ENCODE measurements at places on chromosomes 16 and 17.
A peak's percentile ranks its signal among the peaks of the same experiment; 100 is the strongest.

GRCh38 chr17:8846768-8847211 is 20.7 kb downstream of the PIK3R6 start:
- DNase-seq, result no peak

DNA sequence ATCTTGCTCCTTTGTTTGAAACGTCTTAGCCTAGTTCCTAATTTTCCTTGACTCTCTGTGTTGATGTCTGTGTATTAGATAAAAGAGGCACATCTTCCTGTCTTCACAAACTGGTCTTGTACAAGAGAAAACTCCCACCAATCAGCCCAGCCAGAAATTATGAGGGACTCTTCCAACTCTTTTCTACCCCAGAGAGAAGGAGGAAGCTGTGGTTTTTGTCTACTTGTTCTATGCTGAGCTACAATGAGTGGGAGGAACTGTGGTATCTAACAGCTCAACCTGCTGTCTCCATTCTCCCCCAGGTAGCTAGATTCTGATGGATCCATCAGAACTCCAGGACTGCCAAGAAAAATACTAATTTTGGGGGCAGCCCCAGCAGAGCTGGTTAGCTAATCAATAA is 392.5 kb downstream of the HS3ST3B1 start:
- no peak for DNase-seq

DNA sequence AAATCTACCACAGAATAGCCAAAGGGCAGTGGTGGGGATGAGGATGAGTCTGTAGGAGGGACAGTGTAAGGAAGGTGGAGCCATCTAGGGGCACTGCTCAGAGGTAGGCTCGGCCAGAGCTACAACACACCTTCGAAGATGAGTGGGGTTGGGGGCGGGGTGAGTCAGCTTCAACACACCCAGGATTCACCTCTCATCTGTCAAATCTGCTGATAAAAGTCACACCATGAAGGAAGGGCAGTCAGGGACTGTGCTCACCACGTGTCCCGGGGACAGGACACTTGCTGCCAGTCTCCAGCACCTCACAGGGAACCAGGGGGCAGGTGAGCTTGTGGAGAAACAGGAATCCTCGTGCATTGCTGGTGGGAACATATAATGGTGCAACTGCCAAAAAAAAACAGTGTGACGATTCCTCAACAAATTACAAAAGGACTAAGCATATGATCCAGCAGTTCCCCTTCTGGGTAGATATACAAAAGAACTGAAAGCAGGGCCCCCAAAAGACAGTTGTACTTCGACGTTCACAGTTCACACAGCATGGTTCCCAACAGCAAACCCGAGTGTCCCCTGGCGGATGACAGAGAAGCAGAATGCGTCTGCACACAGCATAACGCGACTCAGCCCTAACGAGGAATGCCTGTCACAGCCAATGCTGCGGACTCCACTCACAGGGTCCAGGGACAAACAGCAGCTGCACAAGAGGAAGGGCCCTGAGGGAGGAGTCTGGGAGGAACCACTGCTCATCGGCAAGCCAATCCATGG is 133.1 kb downstream of the ANKRD11 start:
- DNase-seq, result peak; percentile 62

DNA sequence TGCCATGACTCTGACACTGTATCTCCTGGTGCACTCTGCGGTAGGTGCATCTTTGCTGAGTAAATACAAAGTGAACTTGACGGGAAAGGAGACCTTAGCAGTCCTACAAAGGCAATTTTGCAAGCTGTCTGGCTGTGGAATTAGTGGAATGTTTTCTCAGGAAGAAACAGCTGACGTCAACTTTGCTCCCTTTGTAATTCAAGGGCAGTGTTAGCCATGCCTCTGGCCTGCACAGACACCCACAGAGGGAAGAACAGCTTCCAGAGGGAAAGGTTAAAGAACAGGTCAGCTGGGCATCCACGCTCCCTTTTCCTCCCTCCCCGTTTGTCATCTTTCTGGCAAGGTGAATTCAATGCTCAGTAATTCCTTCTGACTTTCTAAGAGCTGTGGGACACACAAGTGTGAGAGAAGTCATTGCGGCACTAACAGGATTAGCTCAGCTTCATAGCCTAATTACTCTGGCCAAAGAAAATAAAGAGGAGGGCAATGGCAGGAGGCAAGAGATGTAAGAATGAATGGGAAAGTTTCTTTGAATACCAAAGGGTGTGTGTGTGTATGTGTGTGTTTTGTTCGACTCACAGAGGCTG is 476.9 kb upstream of the GOT2 start:
- DNase-seq, result no peak

GRCh38 chr17:47649972-47650524 is 329 bp downstream of the KPNB1 start:
- DNase-seq, result no peak

- no peak for DNase-seq
Measured at GRCh38 chr16:1331712-1332617, 1.5 kb upstream of the BAIAP3 start.

DNA sequence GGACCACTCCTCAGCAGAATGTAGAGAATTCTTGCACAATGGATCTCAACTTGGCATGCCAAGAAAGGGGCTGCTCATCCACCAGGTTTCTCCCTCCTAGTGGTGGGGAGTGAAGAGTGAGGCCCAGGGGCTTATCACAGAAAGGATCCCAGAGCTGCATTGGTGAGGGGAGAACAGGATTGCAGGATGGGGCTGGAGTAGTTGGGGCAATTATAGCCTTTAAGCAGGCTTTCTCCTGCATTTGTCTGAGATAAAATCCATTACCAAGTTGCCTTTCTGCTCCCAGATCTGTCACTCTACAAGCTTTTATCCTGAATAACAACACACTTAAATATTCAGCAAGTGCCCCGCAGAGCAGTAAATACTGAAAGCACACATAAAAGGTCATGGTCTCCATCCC is 130.8 kb upstream of the CES5A start:
- DNase-seq, result no peak

GRCh38 chr17:13538841-13539411 is 62.8 kb downstream of the HS3ST3A1 start:
- no peak for DNase-seq

DNA sequence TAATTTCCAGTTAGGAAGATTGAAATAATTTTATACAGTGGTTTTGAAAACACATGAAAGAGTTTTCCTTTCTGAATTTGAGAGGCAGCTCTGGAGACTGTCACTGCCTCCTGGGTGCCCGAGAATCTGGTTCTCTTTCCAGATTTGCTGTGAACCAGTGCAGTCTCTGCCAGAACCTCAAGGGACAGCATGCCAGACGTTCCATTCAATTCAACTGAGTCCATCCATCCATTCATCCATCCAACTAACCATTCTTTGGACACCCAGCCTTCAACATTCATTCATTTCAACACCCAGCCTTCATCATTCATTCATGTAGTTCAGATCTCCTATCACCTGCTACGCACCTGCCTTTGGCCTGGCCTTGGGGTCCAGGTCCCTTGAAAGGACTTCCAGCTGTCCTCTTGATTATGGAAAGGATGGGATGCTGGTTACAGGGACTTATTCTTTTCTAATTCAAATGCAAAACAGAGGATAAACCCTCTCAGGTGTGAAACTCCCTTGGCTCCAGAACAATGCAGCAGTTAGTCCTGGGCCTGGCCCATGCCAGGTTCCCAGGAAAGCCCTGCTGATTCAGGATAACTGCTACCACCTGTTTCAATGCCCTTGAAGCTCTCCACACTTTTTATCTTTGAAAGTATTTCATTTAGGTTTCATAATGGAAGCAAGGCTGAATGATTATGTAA is 68.7 kb downstream of the WSCD1 start:
- no peak for DNase-seq

GRCh38 chr17:46038414-46038813 is 39.4 kb downstream of the STH start:
- no peak for DNase-seq

DNA sequence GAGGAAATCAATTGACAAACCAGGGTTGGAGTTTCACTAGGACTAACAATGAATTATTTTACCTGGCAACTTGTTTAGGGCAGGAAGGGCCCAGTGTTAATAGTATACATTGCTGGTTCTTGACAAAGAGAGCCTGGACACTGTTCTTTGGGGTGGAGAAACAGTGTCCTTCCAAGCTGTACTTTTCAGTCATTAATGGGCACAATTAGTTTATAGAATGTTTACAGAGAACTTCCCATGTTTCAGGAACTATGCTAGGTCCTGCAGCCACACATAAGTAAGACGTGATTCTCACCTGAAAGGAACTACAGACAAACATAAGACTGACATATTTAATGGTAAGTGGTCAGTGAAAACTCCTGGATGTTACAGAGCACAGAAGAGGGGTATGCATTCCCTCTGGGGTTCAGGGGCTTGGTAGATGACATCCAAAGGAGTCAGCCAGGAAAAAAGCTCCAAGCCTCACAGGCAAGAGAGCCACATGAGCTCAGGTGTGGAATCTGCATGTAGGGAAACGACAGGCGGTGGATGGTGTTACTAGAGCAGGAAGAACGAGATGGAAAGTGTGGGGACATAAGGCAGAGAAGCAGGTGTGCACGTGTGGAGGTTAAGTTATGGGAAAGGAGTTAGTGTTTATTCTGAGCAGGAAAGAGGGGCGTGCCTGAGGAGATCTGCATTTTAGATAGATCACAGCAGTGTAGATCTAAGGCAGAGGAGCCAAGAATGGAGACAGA is 3.8 kb upstream of the DYNLL2 start:
- no peak for DNase-seq

DNA sequence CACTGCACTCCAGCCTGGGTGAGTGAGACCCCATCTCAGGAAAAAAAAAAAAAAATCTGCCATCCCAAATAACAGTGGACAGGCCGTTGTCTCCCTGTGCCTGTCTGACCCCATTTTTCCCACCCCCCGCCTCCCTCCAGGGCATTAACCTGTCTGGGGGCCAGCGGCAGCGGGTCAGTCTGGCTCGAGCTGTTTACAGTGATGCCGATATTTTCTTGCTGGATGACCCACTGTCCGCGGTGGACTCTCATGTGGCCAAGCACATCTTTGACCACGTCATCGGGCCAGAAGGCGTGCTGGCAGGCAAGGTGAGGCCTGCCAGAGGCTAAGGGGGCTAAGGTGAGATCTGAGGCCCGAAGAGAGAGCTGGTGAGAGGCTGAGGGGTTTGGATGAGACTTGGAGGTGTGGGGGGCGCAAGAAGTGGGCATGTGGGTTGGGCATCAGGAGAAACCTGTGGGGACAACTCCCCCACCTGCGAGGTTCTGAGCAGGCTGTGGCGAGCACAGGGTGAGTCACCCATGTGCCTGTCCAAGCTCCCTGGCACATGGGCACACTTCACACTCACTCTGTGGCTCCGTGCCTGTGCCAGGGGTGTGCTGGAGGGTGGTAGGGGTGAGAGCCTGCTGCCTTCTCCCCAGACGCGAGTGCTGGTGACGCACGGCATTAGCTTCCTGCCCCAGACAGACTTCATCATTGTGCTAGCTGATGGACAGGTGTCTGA is 34.7 kb downstream of the ANKRD40 start:
- no peak for DNase-seq

GRCh38 chr16:73074382-73074781 is 26.5 kb upstream of the ZFHX3 start:
- no peak for DNase-seq

DNA sequence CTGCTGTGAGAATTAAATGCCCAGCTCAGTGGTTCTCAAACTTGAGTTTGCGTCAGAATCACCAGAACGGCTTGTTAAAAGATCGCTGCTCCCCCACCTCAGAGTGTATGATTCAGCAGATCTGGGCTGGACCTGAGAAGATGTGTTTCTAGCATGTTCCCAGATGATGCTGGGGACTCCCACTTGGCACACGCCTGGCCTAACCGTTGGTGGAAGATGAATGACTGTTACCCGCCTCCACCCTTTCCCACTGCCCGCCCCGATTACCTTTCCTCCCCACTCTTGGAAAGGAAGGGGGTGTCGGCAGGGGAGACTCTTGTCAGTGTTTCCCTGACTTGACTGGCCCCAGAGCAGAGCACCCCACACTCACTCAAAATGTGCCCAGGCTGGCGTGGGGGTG is 29.3 kb upstream of the ABCC3 start:
- DNase-seq, result no peak

DNA sequence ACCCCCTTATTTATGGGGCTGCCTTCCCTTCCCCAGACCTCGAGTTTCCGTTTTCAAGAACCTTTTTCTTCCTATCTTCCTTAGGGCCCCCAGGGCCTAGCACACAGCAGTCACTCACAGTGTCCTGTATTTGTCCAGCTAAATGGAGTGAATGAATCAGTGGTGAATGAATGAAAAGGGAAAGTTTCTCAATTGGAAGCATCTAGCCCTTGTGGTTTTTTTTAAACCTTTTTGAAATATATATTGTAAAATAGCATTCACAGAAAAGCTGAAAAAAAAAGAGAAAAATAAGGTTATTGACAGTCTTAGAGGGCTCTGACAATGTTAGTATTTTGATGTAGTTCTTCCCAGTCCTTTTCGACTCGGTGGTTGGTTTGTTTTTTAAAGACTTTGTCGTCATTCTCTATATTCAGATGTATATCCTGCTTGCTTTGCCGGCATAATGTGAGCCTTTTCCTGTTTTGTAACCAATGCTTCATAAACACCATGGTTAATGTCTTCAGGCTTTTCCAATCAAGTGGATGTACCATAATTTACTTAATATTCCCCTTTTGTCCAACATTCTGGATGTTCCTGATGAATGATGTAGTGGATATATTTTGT is 45.3 kb downstream of the RAI1 start:
- no peak for DNase-seq

DNA sequence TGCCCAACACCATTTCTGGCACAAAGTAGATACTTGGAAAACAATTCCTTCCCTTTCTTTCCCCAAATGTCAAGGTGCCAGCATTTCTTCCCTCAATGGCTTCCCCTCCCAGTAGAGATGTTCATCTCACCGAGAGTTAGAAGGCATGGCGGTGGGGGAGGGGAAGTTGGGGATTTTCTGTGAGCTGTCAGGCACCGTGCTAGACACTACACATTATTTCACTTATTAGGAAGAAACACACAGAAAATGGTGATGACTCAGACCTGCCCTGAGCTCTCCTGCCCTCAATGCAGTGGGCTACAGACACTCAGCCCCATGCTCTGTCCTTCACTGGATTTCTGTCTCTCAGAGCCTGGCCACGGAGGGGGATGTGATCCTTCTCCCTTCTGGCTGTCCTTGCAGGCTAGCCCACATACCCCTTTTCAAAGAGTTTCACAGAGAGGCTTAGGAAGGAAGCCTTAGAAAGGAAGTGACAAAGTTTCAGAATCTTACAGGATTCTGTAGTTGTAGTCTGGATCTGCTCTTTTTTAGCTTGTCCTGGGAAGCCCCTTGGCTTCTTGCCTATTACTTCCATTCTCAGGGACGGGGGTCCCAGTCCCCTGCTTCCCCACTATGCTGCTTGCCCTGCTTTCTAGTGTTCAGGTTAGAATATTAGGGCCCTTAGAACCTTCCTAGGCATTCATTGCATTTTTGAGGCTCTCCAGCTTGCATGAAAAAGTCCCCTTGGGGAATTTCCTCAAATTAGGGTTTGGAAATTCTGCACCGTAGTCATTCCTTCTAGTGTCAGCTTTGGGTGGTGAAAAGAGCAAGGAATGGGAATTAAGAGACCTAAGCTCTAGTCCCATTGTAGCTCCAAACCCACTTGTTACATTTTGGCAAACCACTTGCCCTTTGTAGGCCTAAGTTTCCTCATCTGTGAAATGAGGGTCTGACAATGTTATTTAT is 12.2 kb upstream of the CCL5 start:
- DNase-seq, result peak; percentile 54

- DNase-seq, result no peak
Measured at GRCh38 chr17:6496116-6496481, 51.8 kb downstream of the PIMREG start.

- DNase-seq, result no peak
Measured at GRCh38 chr16:71811261-71811803, 2.7 kb upstream of the AP1G1 start.

- no peak for DNase-seq
Measured at GRCh38 chr17:80032614-80033171, 3.0 kb downstream of the TBC1D16 start.
